ENCODE measurements at places on chromosomes 3 and 15.

GRCh38 chr3:89414270-89414669 is 306.8 kb downstream of the EPHA3 start:
- no peak for ATAC-seq

GRCh38 chr15:56821721-56822425 is 88.6 kb upstream of the ZNF280D start:
- peak; percentile 56 for ATAC-seq

GRCh38 chr3:113695431-113695785 is 1.0 kb downstream of the USF3 start:
- ATAC-seq: no peak

DNA sequence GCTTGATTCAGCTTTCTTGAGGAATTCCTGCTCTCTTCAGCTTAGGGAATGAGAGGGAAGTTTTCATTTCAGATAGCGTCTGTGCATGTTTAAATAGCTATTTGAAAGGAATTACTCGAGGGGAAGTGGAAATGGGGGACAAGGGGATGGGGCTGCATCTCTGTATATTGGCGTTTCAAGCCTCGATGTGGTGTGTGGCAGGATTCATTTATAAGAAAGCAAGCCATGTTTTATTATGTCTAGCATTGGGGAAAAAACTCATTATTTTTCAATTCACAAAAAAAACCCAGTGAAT is 1.0 kb downstream of the ATP2C1 start:
- ATAC-seq: no peak

DNA sequence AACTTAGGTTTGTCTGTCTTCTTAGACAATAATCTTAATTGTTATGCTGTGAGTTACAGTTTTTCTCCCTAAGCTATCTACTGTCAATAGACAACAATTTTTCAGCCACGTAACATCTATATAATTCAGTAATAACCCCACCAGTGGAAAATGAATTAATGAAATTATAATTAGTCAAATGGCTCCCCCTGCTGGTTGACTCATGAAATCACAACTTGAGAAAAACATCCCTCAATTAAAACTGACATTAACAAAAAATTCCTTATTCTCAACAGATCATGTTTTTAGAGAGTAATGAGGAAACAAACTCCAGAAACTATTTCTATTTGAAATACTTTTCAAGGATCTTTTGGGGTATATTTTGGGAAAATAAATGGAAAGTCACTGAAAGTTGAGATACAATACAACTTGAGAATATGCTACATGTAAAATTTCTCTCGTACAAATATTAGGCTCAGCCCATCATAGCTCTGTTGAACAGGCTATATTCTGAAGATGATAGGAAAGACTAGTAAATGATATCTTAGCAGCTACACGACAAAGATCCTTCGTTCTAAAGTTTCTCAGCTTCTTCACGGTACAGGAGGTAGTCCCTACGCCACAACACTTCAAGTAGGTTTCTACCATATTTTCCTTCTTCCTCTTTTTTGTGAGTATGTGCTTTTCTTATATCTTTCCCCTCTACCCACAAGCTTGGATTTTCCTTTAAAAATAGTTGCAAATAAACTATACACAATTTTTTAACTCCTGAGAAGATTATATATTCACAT is 20.7 kb downstream of the PPP1R2 start:
- ATAC-seq: no peak

DNA sequence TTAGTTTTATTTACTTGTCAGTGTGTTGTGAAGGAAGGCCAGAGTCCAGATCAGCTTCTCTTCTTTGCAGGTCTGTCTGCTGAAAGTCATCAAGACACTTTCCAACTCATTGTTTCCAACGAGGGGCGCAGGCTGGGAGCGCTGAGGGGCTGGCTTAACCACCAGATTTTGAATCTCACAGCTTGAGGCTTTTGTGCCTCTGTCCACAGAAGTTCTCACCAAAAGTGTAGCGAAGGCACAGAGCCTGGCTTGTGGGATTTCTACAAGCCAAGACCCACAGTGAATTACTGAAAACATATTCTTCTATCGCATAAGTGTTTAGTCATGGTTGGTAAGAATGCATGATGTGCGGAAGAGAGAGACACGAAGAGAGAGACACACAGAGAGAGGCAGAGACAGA is 35.2 kb downstream of the BHLHE40 start:
- no peak for ATAC-seq

GRCh38 chr3:7029562-7029961 is 168.6 kb downstream of the GRM7 start:
- ATAC-seq: no peak

- ATAC-seq: peak; percentile 48
Measured at GRCh38 chr3:172148241-172148640, 108.9 kb downstream of the FNDC3B start.

DNA sequence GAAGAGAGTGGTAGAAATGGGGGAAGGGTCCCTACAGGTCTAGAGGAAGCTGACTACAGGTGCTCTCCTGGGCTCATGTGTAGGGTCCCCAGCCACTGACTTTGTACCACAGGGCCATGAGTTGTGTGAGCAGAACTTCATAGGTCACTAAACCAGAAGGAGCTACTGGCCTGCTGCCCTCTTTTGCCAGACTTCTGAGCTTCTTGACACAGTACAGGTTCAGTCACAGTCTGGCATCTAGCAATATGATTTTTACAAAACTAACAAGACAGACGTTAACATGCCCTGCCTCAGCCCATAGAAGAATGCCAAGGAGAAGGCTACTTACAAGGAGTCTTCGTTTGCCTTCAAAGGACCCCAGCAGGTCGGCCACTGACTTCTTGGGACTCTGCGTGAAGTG is 3.2 kb downstream of the CCDC80 start:
- no peak for ATAC-seq
